Fibroblast of skin of back (primary cell): ENCODE measurements at places on chromosomes 7 and 10.
A peak's percentile ranks its signal among the peaks of the same experiment; 100 is the strongest.

DNA sequence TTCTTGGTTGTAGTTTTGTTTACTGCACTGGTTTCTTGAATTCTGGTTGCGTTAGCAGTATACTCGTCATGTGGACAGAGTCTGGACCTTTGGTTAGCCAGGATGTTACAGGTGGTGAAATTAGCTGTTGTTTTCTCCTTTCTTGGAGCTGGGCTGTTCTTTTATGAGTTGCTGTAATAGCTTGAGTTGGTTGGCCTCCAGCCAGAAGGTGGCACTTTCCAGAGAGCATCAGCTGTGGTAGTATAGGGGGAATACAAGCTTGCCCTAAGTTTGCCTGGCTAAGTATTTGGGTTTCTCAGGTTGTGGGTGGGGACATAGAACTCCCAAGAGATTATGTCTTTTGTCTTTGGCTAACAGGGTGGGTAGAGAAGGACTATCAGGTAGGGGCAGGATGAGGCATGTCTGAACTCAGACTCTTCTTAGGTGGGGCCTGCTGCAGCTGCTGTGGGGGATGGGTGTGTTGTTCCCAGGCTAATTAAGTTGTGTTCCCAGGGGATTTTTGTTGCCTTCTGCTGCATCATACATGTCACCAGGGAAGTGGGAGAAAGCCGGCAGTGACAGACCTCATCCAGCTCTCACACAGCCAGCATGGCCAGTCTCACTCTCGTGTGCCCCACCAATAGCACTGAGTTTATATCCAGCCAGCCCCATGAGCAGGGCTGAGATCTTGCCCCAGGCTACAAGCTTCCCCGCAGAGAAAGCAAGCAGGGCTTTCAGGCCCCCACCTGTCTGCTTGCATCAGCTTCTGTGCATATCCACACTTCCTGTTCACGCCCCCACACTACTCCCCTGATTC lies 246.7 kb upstream of the TPK1 start:
- DNase-seq, result no peak

DNA sequence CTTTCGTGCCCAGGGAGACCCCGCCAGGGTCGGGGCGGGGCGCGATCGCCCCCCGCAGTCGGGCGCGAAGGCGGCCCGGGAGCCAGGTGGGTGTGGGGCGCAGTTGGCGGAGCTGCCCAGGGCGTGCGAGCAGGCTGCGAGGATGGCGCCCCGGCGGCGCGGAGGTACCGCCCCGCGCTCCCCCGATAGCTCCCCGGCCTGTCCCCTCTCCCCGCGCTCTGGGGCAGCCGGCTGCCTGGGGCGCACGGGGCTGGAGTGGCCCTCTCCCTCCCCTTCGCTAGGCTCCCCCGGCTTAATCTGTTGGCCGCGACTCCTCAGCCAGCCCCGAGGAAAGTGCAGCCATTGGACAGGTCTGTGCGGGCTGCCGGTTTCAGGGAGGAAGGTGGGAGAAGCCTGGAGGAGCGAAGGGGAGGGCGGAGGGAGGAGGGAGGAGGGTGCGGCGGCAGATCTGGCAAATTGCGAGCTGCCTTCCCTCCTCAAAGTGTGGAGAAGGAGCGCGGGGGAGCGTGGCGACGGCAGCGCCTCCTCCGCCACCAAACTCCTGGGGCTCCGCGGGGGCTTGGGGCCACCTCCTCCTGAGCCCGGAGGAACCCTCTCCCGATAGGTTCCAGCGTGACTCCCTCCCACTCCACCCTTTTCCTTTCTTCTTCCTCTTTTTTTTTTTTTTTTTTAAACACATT lies 361 bp upstream of the PLXDC2 start:
- peak; percentile 50 for DNase-seq

- no peak for DNase-seq
Observed at GRCh38 chr10:88456730-88457129, 126.4 kb downstream of the RNLS start.

- DNase-seq, result no peak
Observed at GRCh38 chr10:133474665-133475424, 21.1 kb downstream of the SCART1 start.

GRCh38 chr7:134355927-134356326 lies 39.2 kb upstream of the SLC35B4 start:
- DNase-seq, result no peak

- DNase-seq, result no peak
Observed at GRCh38 chr10:17578603-17579002, 38.6 kb downstream of the HACD1 start.

- DNase-seq, result peak; percentile 49
Observed at GRCh38 chr7:72805526-72806494, 22.2 kb downstream of the TYW1B start.

DNA sequence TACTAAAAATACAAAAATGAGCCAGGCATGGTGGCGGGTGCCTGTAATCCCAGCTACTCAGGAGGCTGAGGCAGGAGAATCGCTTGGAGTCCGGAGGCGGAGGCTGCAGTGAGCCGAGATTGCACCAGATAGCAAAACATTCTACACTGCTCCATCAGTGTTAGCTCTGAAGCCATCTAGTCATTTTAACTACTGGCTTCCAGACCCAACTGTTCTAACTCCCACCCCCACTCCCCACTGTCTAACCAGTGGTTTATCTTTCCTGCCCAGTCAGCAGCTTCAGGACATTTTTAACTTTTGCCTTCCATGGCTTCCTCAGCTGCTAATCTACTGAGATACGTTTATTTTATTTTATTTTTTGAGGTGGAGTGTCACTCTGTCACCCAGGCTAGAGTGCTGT lies 6.2 kb upstream of the FRAT1 start:
- no peak for DNase-seq

DNA sequence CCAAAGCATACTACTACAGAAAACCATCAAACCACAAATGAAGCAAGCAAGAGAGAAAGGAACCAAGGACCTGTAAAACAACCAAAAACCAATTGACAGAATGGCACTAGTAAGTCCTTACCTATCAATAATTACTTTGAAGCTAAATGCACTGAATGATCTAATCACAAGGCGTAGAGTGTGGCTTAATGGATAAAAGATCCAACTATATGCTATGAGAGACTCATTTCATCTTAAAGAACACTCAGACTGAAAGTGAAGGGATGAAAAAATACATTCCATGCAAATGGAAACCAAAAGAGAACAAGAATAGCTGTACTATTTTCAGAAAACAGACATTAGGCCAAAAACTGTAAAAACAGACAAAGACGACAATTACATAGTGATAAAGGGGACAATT lies 70.7 kb downstream of the CRPPA start:
- no peak for DNase-seq

DNA sequence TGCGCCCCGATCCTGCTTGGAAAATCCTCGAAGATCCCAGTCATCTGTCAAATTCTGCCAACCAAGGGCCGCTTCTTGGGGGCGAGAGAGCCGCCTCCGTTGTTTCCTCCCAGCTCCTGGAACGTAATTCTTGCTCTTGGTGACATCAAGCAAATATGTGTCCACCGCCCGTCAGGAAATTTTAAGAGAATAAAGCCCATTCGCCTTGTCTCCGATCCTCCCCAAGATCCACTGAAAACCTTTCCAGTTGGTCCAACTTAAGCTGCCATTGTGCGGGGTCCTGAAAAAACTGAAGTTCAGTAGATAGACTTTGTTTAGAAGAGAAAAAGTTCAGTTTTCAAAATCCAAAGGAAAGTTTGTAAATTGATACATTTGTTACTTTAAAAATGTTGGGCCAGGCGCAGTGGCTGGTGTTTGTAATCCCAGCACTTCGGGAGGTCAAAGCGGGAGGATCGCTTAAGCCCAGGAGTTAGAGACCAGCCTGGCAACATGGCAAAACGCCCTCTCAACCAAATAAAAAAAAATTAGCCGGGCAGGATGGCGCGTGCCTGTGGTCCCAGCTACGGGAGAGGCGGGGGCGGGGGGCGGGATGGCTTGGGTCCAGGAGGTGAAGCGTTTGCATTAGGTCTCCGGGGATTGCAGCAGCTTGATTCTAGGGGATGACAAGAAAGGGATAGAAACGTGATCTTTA lies 1.0 kb upstream of the ZNF800 start:
- DNase-seq, result peak; percentile 33

DNA sequence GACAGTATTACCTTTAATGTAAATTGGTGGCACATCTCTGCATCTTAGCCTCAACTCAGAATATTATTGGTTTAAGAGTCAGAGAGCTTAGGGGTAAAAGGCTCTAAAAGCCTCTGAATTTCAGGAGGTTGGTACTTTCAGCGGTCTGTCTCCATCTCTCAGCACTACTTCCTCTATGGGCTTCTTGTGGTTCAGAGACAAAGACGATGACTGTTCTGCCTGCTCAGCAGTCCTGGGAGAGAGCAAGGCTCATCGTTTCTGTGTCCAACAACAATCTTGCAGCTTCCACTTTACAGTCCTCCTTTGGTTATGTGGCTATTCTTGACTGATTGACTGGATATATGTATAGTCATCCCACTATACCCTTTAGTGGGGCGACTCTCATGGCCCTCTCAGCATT lies 394.7 kb downstream of the AUTS2 start:
- DNase-seq, result no peak
